Transverse colon (tissue), 4 donors: ENCODE measurements at places on chromosomes 16 and 17. TPM values are rescaled to one million over a fixed set of nuclear protein-coding genes. Genes with fewer than 3 reads are reported as not detected.
A peak's percentile ranks its signal among the peaks of the same experiment; 100 is the strongest.

ZNHIT3 gene
- total RNA-seq = 6.7 TPM

XYLT1 gene
- total RNA-seq = 37.3 TPM

TMIGD1 gene
- 0.80 TPM for total RNA-seq

RRAD gene
- 4.2 TPM for total RNA-seq

GUCY2D gene
- total RNA-seq = not detected

PIPOX gene
- not detected for total RNA-seq

TMEM114 gene
- total RNA-seq = not detected

HSPB9 gene
- total RNA-seq = 0.14 TPM

DNA sequence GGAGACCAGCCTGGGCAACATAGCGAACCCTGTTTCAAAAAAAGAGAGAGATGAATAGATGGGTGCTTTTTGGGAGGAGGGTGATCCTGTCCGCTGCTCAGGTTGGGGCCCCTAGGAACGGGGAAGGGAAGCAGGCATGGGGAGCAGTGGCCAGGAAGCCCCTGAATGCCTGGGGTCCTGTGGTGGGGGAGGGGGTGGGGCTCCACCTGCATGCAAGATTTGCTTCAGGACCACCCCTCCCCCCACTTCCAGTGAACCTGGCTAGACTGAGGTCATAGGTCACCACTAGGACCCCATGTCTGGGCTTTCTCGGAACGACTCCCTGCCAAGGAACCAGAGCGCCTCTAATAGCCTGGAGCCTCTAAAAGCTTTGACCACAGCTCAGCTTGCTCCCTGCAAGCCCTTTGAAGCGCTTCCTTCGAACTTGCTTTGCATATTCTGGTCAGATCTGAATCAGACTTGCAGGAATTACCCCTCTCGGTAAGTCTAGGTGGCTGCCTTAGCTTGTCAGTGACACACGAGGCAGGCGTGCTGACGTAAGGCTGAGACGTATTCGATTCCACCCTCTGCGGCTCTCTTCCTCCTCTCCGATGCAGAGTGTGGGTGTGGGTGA is 3.7 kb downstream of the SOCS3 start:
- peak; percentile 81 for DNase-seq

- peak; percentile 66 for DNase-seq
Observed at GRCh38 chr17:7479213-7480088, at the start of gene ZBTB4. Gene ZBTB4, minus strand, starts transcription at chr17:7479631. Its CDS starts 12,830 bp downstream, at chr17:7466801.

DNA sequence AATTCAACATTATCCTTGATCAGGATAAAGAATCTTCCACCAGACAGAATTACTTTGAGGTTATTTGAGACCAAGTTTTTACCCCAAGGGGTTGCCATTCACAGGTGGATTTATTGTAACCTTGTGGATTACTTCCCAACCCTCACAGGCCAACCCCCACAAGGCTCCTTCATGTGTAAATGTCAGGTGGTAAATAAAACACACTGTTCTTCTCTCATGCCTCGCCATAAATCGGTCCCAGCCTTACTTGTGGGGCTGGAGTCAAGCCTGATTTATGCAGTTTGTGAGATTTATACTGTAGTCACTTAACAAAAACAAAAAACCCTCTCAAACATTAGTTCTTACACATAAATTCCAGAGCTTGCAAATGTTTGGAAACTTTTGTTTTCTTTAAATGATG is 98.6 kb upstream of the IRX3 start:
- DNase-seq = no peak

DNA sequence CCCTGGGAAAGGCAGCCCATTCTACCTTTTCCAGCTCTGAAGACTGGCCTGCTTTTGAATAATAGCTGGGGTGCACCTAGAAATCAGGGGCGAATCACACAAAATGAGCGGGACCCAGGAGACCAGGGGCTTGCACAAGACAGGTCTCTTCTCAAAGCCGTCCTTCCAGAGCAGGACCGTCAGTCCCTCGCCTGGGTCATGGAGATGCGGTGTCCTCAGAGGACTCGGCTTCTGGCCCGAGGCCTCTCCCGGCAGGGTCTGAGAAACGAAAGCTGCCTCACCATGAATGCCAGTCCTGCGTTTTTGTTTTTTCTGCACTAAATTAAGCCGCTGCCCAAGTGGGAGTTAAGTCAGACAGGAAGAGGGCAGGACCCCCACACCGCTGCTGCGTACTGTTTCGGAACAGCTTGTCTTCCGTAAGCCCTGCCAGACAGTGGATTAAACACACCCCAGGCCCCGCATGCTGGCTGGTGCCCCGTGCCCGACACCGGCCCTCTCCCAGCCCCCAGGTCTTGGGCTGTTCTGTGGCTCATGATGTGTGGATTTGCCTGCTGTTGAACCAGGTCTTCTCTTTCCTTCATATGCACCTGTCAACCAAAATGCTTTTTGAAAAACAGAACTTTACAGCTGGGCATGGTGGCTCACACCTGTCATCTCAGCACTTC is 142.1 kb upstream of the RPH3AL start:
- DNase-seq = no peak

GRCh38 chr16:1768061-1768766 is 3.1 kb downstream of the NME3 start:
- DNase-seq = no peak

- DNase-seq = peak; percentile 90
Observed at GRCh38 chr17:45218895-45219661, 2.6 kb upstream of the FMNL1 start.

GRCh38 chr16:50902457-50902856 is 160.6 kb downstream of the CYLD start:
- DNase-seq = no peak

GRCh38 chr17:50920891-50921586 is 54.9 kb upstream of the TOB1 start:
- DNase-seq = peak; percentile 60

DNA sequence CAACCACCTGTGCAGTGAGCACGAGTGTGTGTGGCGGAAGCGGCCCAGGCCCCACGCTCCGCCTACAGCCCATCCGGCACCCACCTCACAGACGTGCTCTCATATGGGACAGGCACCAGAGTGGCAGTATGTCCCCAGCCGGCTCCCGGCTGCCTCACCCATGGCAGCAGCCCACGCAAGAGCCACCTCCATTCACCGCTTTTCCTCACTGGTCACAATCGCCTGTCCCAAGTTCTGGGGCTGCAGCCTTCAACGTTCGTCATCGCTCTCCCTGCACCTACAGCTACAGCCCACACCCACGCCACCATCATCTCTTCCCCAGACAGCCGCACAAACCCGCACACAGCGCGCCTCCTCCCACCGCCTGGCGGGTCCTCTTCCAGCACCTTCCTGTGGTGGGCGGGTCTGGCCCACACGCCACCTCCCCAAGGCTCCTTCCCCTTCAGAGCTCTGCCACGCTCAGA is 17.5 kb upstream of the TRAP1 start:
- no peak for DNase-seq

- DNase-seq = no peak
Observed at GRCh38 chr17:10186771-10187410, 11.5 kb downstream of the GAS7 start.

DNA sequence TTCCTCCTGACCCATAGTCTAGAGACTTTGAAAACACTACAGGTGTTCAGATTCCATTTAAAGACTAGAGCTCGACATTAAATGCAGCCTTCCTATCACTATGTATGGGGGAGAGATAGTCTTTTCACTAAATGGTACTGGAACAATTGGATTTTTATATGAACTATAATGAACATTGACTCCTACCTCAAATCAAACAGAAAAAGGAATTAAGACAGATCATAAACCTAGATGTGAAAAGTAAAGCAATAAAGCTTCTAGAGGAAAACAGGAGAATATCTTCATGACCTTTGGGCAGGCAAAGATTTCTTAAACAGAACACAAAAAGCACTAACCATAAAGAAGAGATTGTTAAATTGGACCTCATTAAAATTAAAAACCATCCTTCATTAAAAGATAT is 18.8 kb upstream of the NOS2 start:
- DNase-seq = no peak

- peak; percentile 82 for DNase-seq
Observed at GRCh38 chr17:40062329-40063186, at the start of gene THRA. Gene THRA, plus strand, starts transcription at chr17:40062965. Its CDS starts 11,524 bp downstream, at chr17:40074489.

DNA sequence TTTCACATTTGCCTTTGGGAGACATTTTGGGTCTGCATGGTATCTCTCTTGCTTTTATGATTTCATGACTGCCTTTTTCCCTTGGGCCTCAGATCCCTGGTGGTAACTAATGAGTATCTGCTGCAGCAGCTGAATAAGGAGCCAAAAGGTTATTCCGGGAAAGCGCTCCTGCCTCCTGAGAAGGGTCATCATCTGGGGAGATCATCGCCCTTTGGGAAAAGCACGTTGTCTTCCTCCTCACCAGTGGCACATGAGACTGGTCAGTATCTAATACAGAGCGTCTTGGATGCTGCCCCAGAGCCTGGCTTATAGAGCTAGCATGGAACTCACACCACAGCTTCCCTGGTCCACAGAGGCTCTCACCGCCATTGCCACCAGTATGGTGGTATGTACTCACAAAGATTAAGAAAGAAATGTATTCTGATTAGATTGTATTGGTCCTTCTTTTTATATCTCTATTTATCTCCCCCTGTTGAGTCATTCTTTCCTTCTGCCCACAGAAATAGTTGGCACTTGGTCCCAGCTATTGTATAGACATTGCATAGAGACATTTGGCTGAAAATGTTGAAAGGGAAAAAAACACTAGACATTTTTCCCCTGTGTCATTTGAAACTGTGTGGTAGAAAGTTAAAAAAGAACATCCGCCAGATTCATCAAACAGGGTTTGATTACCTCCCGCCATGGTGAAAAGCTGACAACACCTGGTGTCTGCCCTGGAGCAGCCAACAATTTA is 8.4 kb downstream of the TPPP3 start:
- DNase-seq = no peak

GRCh38 chr17:76912421-76913164 is 44.4 kb downstream of the MGAT5B start:
- DNase-seq = no peak

DNA sequence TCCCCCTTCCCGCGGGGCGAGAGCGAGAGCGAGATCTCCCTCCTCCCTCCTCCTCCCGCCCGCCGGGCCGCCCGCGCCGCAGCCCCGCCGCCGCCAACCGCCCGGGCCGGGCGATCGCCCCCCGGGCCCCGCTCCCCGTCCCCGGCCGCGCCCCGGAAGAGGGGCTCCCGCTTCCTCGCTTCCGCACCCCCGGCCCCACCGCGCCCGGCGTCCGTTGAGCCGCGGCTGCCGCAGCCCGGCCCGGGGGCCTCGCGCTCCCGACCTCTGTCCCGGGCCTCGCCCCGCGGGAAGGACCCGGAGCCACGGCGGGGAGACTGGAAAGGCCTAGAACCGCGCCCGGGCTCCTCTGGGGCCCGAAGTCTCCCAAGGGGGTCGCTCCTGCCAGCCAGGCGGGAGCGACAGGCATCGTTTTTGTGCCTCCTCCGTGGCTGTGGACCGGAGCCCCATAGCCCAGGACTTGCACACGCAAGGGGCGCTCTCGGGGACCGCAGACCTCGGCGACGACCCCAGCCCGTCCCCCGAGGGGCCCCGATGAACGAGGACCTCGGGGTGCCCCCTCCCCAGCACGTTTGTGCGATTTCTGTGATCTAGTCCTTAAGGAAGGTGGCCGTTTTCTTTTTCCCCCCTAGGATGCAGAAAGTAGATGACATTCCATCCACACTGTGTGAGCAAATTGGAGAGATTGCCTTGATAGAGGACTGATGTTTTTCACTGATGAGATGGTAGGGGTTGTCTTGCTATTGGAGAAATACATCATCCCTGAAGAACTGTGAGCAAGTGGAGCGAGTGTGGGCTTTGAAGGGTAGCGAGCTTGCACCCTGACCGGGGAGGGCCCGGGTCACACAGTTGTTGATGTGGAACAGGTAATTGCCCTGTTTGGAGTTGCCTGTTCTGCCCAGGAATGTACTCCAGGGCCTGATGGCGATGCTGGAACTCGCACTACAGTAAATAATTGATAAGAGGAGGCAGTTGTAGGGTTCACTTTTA is 611 bp downstream of the BANP start:
- peak; percentile 35 for DNase-seq

- DNase-seq = no peak
Observed at GRCh38 chr17:70848785-70849184, 679.5 kb downstream of the KCNJ2 start.
